GM12891 (cell line): ENCODE measurements at places on chromosomes 1 and 21.
A peak's percentile ranks its signal among the peaks of the same experiment; 100 is the strongest.

DNA sequence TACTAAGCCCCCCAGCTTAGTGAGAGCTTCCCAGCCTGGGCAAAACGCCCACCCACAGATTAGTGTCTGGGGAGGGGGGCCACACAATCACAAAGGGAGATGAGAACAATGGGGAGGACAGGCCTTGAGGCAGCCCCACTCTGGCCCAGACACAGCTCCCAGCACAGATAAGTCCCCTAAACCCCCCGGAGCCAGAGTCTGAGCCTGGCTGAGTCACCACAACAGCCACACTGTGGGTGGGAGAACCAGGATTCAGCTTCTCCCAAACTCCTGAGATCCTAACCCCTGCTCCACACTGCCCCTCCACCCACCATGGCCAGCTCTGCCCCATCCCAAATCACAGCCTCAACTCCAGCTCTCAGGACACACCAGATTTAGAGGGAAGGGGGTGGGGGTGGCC, 4.2 kb downstream of the NECTIN4 start:
- DNase-seq, result no peak

GRCh38 chr1:113479713-113480676, 89.7 kb downstream of the MAGI3 start:
- DNase-seq, result no peak

- DNase-seq, result no peak
Measured at GRCh38 chr1:36557041-36558000, 74.6 kb upstream of the CSF3R start.

DNA sequence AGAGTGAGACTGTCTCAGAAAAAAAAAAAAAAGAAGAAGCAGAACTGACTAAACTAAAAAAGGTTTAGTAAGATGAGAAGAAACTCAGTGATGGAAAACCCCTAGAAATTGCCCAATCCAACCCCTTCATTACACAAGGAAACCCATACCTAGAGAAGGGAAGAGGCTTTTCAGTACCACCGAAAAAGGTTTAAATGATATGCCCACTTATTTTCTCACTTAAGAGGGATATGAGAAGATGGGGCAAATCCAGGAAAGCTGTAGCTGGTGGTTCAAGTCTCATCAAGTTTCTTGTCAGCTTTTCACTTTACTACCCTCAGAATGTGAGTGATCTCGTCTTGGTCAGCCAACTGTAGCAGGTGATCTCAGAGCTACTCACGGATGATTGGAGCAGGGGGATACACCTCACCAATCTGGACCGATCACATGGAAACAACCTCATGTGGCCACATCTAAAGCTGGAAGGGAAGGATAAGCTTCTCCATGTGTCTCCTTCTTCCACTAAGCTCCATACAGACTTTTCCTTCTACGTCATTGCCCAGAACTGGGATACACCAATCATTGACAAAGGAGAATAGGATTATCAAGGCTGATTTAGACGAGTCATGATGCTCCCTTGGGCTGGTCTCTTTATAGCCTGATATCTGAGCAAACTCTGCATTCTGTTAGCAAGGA, 126.7 kb upstream of the POU3F1 start:
- peak; percentile 21 for DNase-seq

GRCh38 chr1:161946071-161946987, 77.3 kb downstream of the OLFML2B start:
- DNase-seq, result no peak

- DNase-seq, result no peak
Measured at GRCh38 chr1:83625646-83626045, 373.3 kb downstream of the TTLL7 start.

DNA sequence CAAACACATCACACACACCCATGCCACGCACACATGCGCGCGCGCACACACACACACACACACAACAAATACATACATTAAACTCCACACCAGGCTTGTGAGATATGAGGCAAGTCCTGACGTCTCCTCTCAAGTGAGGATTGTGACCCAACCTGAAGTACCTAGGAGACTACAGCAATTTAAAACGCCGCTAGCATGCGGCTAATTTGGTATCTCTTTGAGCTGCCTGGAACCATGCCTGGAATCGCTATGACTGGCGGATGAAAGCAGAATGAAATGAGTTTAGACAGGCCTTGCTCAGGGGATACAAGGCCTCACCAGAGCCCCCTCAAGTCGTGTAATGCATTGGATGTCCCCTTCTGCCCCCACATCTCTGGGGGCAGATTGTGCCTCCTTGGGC, 1.6 kb upstream of the RAB7B start:
- no peak for DNase-seq

DNA sequence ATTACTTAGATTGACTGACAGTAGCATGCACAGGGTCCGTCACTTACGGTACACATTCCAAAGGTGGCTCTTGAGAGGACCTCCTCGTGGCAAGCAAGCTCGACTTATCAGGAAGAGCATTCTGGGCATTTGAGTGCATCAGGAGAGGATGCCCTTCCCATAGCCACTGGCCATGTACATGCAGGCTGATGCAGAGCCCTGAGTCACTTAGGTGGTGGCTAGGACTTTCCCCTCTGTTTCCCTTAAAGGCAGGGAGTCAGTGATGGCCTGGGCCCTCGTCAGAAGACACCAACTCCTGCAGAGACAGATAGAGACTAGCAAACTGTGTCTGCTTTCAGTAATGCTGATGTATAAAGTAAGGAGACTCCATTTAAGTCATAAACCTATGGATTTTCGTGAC, 12.9 kb downstream of the EXO1 start:
- no peak for DNase-seq

DNA sequence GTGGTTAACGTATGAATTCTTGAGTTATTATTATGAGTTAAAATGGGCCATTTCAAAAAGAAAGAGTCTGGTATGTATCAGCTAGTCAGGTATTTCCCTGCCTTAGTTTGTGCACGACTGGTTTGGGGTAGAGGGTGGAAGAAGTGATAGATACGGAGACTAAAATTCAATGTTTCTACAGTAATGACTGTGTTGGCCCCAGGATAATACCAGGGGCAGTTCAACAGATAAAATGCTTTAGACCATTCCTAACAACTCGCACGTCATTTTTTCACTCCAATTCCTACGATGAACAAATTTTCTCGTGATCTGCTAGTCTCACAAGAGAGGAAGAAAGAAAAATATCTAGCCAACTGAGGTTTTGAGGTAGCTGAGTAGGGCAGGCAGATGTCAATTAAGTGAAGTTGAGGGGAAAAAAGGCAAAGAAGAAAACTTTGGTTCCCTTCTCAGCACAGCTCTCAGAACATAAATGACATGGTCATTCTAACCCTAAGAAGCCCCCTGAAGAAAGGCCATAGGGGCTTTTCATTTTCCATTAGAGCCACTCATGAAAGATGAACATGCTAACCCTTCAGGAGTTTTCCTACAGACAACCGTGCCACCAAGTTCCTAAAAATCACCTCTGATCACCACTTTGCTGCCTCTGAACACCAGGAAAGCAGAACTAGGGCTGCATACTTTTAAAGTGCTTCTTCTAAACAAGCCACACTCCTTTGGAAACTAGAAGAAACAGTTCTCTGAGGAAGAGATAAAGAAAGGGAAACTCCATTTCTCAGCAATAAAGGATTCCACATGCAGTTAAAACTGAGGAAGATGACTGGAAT, 5.6 kb downstream of the MCOLN2 start:
- DNase-seq, result no peak

- DNase-seq, result peak; percentile 25
Measured at GRCh38 chr1:198937231-198938031, 298.6 kb downstream of the PTPRC start.

GRCh38 chr1:100292711-100293110, 26.7 kb downstream of the RTCA start:
- DNase-seq, result no peak

- DNase-seq, result no peak
Measured at GRCh38 chr1:64543831-64544230, 73.9 kb downstream of the CACHD1 start.

DNA sequence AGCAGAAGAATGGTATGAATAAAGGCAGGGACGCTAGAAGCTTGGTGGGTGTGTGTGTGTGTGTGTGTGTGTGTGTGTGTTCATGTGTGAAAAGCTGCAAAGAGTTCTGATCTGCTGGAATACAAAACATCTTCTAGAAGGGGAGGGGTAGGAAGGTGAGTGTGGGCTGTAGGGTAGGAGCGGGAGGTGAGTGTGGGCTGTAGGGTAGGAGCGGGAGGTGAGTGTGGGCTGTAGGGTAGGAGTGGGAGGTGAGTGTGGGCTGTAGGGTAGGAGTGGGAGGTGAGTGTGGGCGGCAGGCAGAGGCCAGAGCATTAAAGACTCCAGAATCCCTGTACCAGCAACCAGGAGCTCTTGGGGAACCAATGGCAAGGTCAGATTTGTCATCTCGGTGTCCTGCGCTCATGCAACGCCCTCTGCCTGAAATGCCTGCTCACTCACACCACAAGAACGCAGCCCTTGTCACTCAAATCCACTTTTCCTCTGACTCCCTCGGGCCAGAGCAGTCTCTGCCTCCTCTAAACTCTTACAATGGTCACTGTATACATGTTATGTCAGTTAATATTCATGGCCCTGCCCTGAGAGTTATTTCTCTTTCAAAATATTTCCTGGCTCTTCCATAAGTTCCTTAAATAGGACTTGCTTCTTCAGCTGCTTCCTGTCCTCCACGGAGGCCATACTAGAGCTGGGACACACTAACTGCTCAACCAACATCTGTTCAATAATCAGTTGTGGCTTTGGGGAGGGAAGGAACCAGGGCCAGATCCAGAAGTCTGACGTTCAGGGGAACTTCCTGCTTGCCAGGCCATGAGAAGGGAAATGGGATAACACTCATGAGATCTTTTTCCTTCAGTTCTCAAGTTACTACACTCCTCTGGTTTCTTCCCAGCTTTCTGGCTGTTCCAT, 53.6 kb upstream of the ZNF644 start:
- no peak for DNase-seq

GRCh38 chr1:179831852-179832699, 45.5 kb downstream of the TOR1AIP2 start:
- no peak for DNase-seq

GRCh38 chr1:98792123-98792522, 130.6 kb downstream of the SNX7 start:
- DNase-seq, result no peak

GRCh38 chr1:9400425-9401079, 107.9 kb downstream of the SPSB1 start:
- DNase-seq, result peak; percentile 55

DNA sequence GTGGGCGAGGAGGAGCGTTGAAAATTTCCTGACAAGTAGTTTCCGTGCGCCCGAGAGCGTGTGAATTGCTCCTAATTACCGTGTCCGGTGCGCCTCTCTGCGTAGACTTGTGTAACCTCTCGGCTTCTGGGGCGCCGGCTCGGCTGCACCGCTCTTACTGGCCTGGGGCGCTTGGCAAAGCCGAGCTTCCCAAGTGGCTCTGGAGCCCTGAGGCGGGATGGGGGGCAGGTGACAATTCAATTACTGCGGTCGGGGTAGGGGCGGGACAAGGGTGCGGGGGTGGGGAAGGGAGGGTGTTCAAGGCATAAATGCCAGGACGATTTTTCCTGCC, 392 bp upstream of the DMRTA2 start:
- DNase-seq, result peak; percentile 43

DNA sequence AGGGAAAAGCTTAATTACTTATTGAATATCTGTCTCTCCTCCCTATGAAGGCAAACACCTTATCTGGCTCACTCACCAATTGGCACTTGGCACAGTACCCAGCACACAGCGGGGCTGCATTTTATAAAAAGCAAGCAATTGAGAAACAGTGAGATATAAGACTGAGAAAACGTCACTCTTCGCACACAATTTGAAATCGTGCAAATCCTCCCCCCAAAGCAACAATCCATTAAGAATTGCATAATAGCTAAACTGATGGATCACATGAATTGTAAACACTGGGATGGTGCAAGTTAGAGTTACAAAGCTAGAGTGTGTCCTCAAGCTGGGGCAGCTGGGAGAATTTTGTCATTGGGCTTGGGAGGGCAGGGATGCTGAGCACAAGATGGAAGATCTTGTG, 27.1 kb downstream of the PRDX6 start:
- DNase-seq, result no peak

- no peak for DNase-seq
Measured at GRCh38 chr1:106637566-106637965, 418.9 kb upstream of the PRMT6 start.
